Brain microvascular endothelial cell (primary cell): ENCODE measurements at places on chromosomes 1 and 21.

GRCh38 chr1:151061704-151062103 lies 1.5 kb downstream of the MLLT11 start:
- no peak for DNase-seq

GRCh38 chr1:194698908-194699318 lies 1512.5 kb upstream of the B3GALT2 start:
- DNase-seq, result no peak

DNA sequence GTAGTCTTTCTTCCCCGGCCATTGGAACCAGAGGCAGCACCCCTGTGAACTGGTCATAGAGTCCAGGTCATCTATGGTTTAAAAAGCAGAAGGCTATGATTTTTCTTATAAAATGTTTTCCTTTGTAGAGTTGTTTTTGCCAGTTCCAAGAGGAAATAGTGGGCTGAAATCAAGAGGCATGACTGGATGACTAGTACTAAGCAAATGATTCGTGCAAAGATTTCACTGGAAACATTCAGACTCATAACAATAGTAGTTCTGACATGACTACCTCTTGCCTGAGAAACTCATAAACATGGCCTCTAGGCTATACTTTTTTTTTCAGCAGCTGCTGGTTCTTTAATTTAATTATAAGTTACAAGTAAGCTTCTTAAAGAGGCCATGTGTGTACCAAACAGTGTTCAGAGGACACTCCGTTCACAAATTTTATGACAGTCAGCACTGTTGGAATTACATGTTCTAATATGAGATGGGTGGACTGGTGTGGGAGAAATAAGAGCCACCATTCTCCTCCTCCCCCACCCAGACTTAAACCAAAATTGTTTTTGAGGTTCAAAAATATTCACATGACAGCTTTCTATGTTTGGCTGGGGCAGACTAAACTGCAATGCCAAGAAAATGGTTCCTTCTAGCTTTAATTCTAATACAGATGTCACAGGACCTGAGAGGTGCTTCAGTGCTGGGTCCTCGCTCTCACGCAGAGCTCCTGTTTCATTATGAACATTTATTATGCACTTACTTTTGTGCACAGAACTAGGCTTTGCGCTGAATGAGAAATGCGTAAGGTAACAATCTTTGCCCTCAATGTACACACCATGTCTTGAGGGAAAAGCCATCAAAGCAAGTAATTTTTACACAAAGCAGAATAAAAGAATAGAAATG lies 147.5 kb downstream of the ZC3H11B start:
- no peak for DNase-seq

DNA sequence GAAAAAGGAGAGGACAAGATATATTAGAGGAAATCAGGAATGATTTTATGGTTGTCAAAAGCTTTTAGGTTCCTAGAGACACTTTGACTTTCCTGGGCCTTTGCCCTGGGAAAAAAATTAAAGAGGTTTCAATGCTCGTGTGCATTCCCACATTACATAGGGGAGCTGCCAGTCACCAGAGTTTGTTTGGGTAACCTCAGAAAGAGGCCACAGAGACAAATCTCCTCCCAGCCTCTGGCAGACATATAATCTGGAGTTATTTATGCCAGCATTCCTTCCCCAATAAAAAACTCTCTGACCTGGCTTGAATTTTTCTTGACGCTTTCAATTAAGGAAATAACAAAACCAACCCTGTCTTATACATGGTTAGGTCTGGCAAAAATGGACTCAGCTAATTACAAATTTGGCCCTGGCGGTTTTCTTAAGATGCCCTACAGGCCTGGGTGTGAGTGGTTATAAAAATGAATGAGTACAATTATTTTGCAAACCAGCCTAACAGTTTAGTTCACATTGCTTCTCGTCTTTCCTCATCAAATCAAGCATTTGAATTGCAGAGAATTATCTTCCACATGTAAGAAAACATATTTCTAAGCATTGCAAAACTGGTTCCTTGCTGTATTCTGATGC lies 63.7 kb downstream of the WLS start:
- peak; percentile 43 for DNase-seq

- peak; percentile 88 for DNase-seq
Observed at GRCh38 chr1:89910780-89911179, 84.1 kb upstream of the ZNF326 start.

DNA sequence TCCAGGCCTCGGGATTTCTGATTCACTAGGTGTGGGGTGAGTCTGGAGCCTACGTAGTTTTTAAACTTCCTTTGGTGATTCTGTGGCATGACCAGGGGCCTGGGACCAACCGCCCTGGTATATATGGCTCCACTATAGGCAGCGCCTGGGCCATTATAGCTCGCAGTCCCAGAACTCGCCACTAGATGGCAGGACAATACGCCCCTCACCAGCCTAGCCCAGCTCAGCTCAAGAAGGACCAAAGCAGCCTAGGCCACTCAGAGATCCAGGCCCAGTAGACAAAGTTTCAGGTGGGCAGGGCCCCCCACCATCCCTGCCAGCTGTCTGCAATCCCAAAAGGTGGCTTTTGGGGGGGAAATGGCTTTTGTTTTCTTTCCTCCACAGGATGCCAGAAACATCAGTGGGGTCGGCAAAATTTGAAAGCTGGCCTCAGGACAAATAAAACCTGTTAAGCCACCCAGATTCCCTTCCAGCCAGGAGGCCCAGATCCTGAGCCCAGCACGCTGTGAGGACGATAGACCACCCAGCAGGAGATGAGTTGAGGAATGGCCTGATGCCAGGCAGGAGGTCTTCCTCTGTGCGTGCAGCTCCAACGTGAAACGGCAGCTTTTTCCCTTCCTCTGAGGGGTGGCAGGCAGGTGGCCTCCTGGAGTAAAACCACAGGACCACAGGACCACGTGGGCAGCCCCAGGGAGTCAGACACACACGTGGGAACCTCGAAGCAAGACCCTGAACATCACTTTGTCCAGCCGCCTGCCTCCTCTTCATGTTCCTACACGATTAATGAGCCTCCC lies 24.8 kb upstream of the TMEM51 start:
- DNase-seq, result peak; percentile 74

- DNase-seq, result no peak
Observed at GRCh38 chr1:195965475-195965874, 642.8 kb downstream of the KCNT2 start.

DNA sequence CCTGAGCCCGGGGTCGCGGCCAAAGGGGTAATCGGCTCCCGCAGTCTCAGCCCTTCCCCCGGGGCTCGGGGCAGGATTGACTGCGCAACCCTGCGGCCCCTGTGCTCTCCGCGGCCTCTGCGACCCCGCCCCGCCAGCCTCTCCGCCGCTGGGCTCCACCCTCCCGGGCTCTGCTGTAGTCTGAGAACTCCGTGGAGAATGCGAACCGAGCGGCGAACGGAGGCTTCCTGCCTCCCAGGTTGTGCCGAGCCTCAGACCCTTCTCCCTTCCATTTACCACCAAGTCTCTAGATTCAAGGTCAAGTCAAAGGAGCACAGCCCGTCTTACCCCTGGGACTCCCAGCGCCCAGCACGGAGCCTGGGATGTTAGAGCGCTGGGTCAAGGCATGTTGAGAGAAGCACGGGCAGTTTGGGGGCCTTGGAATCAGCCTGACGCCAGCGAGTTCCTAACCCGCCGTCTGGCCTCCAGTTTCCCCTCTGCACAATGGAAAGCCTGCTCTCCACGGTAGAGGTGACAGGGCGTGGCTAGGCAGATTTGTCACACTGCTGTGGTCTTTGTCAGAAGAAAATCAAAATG lies 3.0 kb downstream of the ATP2B4 start:
- no peak for DNase-seq

DNA sequence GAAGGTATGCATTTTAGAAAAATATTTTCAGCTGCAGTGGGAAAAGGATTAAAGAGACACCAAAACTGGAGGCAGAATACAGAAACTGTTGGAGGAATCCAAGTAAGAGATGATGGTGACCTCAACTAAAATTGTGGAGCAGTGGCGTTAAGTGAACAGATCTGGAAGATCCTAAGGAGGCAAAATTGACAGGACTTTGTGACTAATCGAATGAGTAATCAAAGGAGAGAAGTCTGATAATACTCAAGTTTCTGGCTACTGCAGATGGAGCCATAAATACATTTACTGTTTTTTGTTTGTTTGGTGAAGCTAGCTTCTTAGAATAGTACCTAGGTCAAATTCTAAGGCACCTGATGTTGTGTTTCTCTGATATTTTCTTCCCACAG lies 3.1 kb downstream of the CTBS start:
- peak; percentile 7 for DNase-seq

- no peak for DNase-seq
Observed at GRCh38 chr1:219587401-219587800, 25.5 kb downstream of the ZC3H11B start.

- DNase-seq, result no peak
Observed at GRCh38 chr1:31830065-31830464, 14.2 kb upstream of the SPOCD1 start.

- DNase-seq, result no peak
Observed at GRCh38 chr1:56357927-56358690, 221.3 kb downstream of the PLPP3 start.

DNA sequence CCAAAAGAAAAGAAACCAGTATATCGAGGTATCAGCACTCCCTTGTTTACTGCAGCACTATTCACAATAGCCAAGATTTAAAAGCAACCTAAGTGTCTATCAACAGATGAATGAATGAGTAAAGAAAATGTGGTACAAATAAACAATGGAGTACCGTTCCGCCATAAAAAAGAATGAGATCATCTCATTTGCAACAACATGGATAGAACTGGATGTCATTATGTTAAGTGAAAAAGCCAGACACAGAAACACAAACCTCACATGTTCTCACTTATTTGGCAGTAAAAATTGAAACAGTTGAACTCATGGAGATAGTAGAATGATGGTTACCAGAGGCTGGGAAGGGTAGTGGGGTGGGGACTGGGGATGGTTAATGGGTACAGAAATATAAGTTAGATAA lies 4.3 kb upstream of the GNG5 start:
- DNase-seq, result no peak

DNA sequence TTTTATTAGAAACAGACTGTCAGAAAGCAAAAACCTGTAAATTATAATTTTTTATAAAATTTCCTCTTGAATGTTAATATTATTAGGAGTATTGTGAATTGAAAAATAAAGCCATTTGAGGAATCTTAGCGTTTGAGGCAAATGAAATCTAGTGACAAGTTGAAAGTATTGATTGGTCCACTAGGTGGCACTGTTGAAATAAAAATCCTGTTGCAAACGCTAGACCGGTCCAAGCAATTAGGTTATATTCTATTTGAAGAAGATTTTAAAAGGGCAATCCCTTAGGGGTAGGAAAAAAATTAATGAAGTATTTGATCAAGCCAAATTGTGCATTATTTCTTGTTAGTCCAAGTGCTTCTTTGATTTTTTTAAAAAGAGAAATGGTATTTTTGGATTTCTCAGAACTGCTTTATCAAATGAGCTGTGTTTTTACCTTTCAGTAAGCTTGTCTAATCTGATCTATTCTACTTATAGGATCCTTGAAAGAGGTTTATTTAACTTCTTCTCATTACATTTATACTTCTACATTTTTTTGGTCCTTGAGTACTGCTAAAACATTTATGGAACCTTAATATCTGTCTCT lies 57.7 kb downstream of the ATG4C start:
- DNase-seq, result peak; percentile 49

GRCh38 chr21:33762803-33763581 lies 120.7 kb downstream of the ITSN1 start:
- DNase-seq, result no peak

DNA sequence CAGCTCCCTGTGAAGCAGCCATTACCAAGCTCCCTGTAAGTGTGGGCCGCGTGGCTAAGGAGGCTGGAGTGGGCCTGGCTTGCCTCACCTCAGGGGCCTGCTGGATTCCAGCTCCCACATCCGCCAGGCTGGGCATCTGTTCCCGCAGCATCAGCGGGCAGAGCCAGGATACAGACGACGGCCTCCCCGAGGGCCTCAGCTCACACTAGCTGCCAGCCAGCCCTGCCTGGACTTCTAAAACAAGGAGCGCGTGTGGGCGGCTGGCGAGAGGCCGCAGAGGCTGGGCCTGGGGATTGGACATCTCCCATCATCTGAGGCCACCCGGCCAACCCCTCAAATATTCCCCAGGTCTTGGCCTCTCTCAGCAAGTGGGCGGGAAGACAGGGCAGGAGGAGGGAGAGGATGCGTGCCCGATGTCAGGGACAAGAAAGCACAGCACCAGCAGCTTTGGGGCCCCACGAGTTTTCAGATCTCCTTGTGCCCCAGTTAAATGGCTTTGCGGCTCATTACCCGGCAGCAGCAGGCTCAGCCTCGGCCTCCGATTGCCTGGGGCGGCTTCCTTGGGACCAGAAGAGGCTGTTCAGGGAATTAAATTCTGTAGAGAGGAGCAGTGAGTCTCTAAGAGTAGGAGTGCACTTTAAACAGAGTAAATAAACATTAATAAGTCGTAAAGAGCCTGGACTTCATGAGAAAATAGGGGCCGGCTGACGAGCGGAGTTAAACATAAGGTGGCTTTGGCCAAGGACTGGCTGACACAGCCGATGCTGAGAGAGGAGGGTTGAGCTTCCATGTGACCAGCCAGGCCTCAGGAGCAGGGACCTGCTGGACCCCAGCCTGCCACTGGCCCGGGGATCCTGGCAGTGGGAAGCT lies 208.9 kb upstream of the C1orf174 start:
- no peak for DNase-seq

DNA sequence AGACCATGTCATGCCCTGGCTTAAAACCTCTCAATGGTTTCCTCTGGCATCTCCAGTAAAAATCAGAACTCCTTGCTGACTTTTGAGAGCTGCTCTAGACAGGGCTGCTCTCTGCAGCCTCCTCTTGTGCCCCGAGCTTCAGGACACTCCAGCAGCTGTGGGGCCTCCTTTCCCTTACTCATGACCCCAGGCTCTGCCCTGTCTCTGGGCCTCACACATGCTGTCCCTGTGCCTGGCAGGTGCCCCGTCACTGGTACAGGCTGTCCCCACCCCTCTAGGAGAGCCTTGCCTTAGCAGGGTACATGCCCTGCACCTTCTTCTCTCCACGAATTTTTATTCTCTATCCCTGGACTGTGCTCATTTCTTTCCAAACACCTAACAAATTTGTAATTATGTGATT lies 43.2 kb downstream of the HIVEP3 start:
- DNase-seq, result no peak
